ENCODE measurements at places on chromosomes 3 and 15.

GRCh38 chr15:101020945-101021344, 101.8 kb downstream of the LRRK1 start:
- DNase-seq = no peak

- no peak for DNase-seq
Measured at GRCh38 chr15:66698318-66698961, 3.6 kb upstream of the SMAD6 start.

GRCh38 chr15:34609102-34610057, 25.9 kb upstream of the GOLGA8B start:
- DNase-seq = no peak

DNA sequence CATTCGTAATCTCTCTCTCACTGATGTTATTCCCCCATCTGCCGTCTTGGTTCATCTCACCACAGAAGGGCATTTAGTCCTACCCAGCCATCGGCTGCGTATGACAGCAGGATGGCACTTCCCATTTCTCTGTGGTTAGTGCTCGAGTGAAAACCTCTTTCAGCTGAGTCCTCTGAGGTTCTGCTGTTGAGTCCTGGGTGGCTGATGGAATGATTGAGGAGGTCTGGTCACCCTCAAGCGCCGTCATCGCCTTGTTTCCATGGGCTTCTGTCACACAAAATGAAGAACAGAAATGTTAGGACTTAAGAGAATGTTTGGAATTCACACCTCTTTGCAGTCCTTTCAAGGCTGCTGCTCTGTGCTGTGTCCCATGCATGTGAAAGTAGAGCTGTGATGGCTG, 9.4 kb upstream of the SACM1L start:
- DNase-seq = peak; percentile 38

- DNase-seq = no peak
Measured at GRCh38 chr3:146162561-146162960, 1.6 kb upstream of the PLOD2 start.

Data from thymus (tissue), 14 donors.